Activated CD4-positive, alpha-beta T cell treated with anti-CD3 and anti-CD28 coated beads for 36 hours (primary cell): ENCODE measurements at places on chromosomes 6 and 20. TPM values are rescaled to one million over a fixed set of nuclear protein-coding genes. Genes with fewer than 3 reads are reported as not detected.
A peak's percentile ranks its signal among the peaks of the same experiment; 100 is the strongest.

CRISP1 gene
- total RNA-seq = not detected

DNA sequence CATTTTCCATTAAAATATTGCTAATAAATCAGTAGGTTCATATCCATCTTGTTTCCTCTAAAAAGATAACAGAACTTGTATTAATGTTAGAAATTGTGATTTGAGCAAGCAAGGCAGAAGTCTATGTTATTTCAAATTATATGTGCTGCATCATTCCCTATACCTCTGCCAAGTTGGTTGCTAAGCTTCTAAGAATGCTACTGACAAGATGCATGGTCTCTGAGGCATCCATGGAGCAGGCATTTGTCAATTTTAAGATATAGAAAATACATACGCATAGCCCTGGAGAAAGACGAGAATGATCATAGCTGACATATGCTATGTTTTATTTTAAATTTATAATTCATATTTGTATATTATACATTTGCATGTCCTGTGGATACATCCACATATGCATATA is 168.3 kb upstream of the THEMIS start:
- no peak for DNase-seq

DNA sequence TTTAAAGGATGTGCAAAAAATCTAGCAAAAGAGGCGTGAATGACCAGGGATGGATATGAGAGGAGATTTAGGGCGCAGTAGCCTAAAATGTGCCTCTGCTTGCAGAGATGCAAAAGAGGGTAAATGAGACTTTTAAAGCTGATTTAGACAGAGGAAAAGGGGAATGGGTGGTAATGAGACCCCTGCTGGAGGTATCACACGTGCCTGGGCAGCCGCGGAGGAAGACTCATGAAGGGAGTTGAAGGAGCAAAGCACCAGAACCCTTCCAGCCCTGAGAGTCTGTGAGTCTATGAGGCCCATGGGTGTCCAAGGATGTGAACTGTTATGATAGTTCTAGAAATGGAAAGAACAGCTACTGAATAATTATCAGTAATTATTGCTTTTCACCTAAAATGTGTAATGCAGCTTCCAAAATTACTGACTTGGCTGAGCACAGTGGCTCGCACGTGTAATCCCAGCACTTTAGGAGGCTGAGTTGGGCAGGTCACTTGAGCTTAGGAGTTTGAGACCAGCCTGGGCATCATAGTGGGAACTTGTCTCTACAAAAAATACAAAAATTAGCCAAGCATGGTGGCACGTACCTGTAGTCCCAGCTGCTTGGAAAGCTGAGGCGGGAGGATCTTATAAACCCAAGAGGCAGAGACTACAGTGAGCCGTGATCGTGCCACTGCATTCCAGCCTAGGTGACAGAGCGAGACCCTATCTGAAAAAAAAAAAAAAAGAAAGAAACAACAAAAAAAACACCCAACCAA is 38.2 kb upstream of the TIAM2 start:
- no peak for DNase-seq

DNA sequence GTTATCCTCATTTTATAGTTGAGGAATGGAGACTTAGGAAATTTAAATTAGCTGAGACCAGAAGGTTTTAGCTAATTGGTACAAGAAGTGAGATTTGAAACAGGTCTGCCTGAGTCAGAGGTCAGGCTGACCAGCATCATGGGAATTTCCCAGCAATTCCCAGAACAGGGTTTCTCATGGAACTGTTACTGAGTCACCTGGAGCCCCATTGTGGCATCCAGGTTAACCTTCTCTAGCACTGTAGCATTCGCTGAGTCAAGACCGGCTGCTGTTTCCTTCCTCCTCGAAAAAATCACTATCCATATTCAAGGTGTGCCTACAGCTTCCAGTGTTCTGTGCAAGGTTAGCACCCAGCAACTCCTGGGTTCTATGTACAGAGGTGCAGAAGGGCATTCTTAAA is 238.0 kb upstream of the MAN1A1 start:
- DNase-seq = no peak

ZFP57 gene
- not detected for total RNA-seq

DNA sequence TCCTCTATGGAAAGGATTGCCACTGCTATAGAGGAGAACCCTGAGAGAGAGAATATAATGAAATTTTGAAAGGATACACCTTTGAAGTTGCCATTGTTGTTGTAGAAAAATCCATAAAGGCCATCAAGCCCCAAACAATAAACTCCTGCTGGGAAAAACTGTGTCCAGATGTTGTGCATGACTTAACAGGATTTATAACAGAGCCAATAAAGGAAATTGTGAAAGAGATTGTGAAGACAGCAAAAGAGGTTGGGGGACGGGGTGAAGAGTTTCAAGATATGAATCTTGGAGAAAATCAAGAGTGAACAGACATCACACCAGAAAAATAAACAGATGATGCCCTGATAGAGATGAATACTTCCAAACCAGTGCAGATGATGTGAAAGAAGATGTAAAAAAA is 396.4 kb downstream of the BCKDHB start:
- no peak for DNase-seq

DNA sequence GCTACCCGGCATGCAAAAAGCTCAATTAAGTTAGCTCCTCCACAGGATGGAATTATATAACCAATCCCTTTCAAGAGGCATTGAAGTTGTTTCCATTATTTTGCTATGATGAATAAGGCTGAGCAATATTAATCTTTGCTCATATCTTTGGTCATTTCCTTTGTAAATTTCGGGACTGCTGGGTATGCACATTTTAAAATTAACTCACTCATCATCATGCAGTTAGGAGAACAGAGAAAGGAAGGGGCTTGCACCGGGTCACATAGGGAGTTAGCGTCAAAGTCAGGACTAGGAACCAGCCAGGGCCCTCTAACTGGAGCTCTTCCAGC is 430 bp upstream of the FAM110A start:
- DNase-seq = no peak

GRCh38 chr6:156150391-156150790 is 626.8 kb upstream of the ARID1B start:
- DNase-seq = no peak

CST5 gene
- not detected for total RNA-seq

DNA sequence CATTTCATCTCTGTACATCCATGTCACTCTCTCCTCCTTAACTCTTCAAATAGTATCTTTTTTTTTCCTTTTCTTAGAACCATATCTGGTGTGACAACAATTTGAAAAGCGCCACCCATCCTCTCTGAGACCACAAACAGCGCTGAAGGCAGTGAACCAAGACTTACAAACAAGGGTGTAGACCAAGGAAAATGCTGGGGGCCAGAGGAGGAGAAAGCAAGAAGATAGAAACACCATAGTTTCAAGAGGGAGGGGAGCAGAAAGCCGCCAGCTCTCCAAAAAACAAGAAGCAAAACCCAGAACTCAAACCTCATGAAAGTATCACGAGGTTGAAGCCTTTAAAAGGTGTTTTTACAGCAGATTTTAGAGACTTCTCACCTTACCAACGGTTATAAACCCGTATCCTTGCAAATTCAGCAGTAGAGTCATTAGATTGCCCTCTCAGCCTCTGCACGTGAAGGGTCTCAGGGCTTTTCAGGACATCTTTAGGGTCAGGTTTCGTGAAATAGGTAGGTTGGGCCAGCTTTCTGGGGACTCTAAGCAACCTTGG is 13.3 kb upstream of the RIPOR2 start:
- DNase-seq = peak; percentile 44

GRCh38 chr6:24501914-24502313 is 7.1 kb downstream of the ALDH5A1 start:
- no peak for DNase-seq

DNA sequence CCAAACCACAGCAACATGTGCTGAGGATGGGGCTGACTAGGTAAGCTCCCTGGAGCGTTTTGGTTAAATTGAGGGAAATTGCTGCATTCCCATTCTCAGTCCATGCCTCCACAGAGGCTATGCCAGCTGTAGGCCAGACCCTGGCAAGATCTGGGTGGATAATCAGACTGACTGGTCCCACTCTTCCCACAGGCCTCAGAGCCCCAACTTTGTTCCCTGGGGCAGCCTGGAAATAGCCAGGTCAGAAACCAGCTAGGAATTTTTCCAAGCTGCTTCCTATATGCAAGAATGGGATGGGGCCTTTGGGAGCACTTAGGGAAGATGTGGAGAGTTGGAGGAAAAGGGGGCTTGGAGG is 1.5 kb upstream of the VEGFA start:
- DNase-seq = no peak

DNA sequence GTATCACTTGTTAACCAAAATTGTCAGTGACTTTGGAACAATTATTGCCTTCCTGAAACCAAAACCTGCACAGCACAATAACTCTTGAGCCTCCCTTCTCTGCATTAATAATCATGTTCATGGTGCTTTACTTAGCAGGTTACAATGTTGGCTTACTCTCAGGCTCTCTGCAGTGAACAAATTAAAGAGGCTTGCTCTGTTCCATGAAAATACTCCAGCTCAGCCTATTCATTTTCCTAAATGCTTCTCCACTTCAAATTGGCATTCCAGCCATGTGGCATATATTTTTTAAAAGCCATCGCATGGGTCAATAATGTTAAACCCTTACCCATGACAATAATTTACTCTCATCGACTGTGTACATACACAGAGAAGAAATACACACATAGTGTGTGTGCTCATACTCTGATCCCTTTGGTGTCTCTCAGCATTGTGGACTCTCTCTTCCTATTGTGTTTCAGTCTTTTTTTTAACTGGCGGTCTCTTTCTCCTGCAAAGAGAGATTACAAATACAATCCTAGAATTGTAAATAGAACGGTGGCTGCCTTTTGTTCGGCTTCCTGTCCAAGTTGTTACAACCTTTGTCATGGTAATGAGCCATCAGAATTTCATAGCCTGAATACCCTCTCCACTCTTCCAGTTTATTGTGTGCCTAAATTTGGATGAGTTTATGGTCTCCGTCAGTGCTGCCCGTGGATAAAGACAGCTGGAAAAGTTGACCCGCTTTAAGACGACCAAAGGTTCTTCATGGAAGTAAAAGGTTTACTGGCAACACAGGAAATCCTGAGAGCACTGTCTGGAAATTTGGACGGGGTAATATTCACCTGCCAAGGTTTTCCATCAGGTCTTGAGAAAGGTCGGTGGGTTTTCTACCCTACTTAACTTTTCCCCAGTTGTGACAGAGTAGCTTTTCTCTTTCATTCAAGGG is 263.6 kb downstream of the CD83 start:
- DNase-seq = no peak

DNA sequence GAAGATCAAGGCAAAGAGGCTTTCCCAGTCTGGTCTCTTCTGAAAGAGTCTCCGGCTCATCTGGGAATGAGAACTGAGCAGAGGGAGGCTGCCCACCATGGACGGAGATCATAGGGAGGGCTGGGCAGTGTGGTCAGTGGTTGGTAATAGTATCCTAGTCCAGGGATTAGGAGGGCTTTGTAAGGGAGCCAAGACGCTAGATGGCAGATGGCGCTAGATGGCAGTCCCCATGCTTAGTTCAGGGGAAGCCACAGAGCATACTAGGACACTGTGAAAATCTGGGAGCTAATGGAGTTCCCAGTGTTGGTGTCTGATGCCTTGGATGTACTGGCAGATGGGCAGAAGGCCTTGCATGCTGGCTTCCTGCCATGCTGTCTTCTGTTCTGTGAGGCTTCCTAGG is 21.7 kb upstream of the DAAM2 start:
- DNase-seq = no peak

- peak; percentile 71 for DNase-seq
Observed at GRCh38 chr6:127812985-127813698, 87.7 kb downstream of the THEMIS start.

- DNase-seq = no peak
Observed at GRCh38 chr6:107728564-107728897, 95.6 kb downstream of the SCML4 start.

GGTLC1 gene
- not detected for total RNA-seq

TBP gene
- 27.4 TPM for total RNA-seq

SLC17A3 gene
- total RNA-seq = 0.33 TPM

DNA sequence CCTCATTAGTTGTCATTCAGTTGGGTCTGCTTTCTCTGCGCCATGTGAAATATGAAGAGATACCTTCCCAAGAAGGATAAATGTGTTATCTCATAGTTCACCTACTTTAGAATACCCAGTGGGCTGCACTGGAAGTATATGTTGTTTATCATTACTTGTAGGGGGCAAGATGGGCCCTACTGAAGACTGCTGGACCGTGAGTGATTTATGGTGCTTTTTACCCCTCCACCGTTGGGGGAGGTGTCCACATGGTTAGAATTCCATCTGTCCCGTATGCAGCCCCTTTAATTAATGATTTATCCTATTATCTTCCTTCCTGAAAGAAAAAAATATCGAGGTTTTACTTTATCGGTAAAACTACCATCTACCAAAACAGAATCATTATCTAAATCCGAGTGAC is 97.0 kb downstream of the TSHZ2 start:
- no peak for DNase-seq

DNA sequence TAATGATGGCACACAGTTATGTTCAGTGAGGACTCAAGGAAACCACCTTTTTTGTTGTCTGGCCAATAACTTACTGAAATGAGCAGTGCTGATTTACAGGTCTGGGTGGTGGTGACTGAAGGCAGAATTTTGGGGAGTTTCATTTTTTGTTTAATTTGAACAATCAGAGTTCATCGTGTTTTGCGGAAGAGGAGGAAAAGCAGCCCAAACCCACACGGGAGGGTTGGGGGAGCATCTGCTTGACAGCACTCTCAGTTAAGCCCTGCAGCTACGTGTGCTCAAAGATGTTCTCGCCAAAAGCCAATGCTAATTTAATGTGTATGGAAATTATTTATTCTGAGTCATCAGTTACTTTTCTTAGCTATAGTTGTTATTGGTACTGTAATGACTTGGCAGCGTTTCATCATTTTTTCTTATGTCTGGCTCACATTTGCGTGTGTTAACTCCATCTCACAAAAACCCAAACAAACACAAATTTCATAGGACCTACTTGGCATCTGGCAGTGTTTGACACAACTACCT is 89.2 kb downstream of the UST start:
- DNase-seq = peak; percentile 69

GRCh38 chr6:105212587-105212986 is 32.8 kb upstream of the POPDC3 start:
- DNase-seq = peak; percentile 24

GRCh38 chr6:29769336-29769735 is 46.1 kb downstream of the HLA-F start:
- no peak for DNase-seq

ENPP3 gene
- 0.57 TPM for total RNA-seq

GRCh38 chr6:15387118-15387517 is 141.2 kb downstream of the JARID2 start:
- peak; percentile 45 for DNase-seq

GRCh38 chr6:121743691-121744090 is 308.2 kb downstream of the GJA1 start:
- DNase-seq = no peak

- DNase-seq = no peak
Observed at GRCh38 chr6:123844011-123844410, 40.3 kb downstream of the NKAIN2 start.

GRCh38 chr6:50600280-50600679 is 113.0 kb upstream of the TFAP2D start:
- no peak for DNase-seq

DNA sequence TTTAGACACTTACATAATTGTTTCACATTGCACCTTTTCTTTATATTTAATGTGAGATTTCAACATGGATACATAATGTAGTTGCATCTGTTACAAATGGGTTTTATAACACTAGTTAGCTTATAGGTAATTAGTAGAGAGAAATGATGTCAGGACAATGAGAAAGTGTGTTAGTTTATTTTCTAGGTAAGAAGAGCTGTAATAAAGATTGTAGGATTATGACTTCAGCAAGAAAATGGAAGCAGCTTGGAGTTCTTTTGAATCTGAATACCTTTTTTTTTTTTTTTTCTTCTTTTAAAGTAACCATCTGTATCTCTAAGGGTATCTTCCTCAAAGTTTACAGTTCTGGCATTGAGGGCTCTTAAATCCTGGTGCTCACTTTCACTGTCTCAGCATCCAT is 35.3 kb downstream of the CD2AP start:
- no peak for DNase-seq
